ENCODE measurements at places on chromosomes 7 and 10.

GRCh38 chr10:14975672-14976273 is 16.6 kb downstream of the MEIG1 start:
- no peak for DNase-seq

DNA sequence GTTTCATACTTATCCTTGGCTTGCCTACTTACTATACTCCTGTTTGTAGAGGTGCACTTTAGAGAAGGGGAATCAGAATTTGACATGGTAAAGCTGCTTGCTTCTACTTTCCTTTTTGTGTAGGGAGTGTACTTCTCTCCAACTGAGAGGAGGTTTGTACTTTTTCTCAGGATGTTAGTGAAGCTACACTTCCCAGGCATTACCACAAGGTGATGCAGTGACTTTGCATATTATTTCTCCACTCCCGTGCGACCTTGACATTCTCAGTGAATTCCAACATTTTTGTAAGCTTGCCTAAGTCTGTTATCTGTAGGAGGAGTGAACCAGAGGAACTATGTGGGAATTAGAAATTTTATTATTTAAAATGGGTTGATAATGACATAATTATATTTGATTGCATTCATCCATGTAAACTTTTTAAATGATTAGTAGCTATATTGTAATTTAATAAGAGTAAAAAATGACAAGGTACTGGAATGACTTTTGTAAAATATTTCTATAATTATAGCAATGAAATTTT is 5.2 kb downstream of the TAX1BP1 start:
- no peak for DNase-seq

DNA sequence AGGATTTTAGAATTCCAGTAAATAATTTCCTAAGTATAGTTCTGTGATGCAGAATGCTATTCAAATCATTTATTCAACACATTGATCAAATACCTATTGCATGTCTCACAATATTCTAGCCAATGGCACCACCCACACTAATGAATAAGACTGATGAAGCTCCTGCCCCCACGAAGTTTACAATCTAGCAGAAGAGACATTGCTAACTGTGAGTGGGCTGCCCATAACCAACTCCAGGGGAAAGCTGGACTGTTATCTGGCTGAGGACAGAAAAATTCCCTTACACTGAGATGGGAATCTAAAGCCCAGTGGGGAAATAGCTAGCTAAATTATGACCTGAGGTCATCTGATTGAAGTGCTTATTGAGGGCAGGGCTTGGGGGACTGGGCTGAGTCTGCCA is 128.8 kb upstream of the LYZL2 start:
- no peak for DNase-seq

GRCh38 chr10:23433701-23434100 is 5.2 kb upstream of the OTUD1 start:
- DNase-seq, result no peak

DNA sequence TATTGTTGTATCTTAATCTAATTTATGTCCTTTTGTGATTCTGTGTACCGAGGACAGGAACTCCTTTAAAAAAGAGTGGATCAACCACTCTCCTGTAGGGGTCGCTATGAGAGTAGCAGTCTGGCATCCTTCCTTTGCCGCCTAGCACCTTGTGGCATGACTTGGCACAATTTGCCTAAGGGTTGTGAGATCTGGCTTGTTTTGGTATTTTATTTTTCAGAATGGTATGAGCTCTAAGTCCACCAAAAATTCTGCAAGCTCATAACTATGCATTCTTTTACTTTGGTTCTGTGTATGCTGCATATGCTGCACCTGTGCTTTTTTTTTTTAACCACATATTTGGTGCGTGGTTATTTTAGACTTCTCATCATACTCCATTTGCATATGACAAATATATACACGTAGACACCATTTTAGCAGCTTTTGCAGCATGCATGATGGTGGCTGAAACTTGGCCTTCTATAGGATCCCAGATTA is 112.8 kb downstream of the CDK14 start:
- DNase-seq, result peak; percentile 18
